ENCODE measurements at places on chromosomes 5 and 9. TPM values are rescaled to one million over a fixed set of nuclear protein-coding genes. Genes with fewer than 3 reads are reported as not detected.

The CCDC171 gene
- 1.6 TPM for total RNA-seq

The CATSPER3 gene
- 1.4 TPM for total RNA-seq

- no peak for DNase-seq
- no peaks in the 10 kb centered on the region for H3K27me3 ChIP-seq
- H3K27ac ChIP-seq = no peak overlapping the region
- no peak overlapping the region for H3K4me3 ChIP-seq
- H3K36me3 ChIP-seq = no peaks in the 10 kb centered on the region
- no peaks in the 10 kb centered on the region for H3K4me1 ChIP-seq
These were observed 132.0 kb downstream of the NSG2 start for GRCh38 chr5:174177531-174177930.

- H3K36me3 ChIP-seq = no peaks in the 10 kb centered on the region
- H3K4me3 ChIP-seq = no peak overlapping the region
- no peak overlapping the region for H3K27ac ChIP-seq
- H3K4me1 ChIP-seq = peaks cover 8% of the 10 kb centered on the region
These were observed 28.8 kb downstream of the ADAMTSL2 start for GRCh38 chr9:133563291-133563796.

- H3K36me3 ChIP-seq = no peaks in the 10 kb centered on the region
These were observed 700.6 kb downstream of the SEMA5A start for GRCh38 chr5:8845296-8845695.

DNA sequence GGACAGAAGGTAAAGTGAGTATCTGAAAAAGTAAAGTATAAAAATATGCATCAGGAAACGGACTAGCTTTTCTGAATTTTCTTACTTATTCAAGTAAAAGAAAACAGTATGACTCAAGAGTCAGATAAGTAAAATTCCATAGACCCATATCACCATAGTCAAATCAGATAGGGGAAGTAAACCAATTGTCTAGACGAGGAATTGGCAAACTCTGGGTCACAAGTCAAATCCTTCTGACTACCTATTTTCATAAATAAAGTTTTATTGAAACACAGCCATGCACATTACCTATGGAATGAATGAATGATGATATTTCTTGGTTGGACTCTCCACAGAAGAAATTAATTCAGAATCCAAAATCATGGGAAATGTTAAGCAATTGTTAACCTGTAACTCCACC lies 59.1 kb upstream of the TMC1 start:
- no peaks in the 10 kb centered on the region for H3K36me3 ChIP-seq
- no peaks in the 10 kb centered on the region for H3K27me3 ChIP-seq
- no peaks in the 10 kb centered on the region for H3K4me1 ChIP-seq

- no peak overlapping the region for H3K4me3 ChIP-seq
- H3K36me3 ChIP-seq = no peaks in the 10 kb centered on the region
- H3K4me1 ChIP-seq = peaks cover 6% of the 10 kb centered on the region
- no peak overlapping the region for H3K27ac ChIP-seq
These were observed 80.1 kb upstream of the SH3PXD2B start for GRCh38 chr5:172534229-172535107.

DNA sequence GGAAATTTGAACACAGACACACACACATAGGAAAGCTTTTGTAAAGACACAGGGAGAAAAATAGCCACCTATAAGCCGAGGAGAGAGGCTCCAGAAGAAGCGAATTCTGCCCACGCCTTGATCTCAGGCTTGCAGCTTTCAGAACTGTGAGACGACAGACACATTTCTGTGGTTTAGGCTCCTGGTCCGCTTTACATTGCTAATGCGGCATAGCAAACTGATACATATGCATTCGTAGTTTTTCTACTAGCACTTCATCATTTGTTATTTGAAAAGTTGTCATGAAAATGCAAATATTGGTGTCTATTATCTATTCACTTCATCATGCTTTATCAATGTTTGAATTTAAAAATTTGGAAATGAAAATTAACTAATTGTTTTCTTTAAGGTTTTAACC lies 674.9 kb downstream of the SEMA5A start:
- H3K27ac ChIP-seq = no peak overlapping the region
- H3K4me3 ChIP-seq = no peak overlapping the region
- H3K36me3 ChIP-seq = no peaks in the 10 kb centered on the region
- H3K4me1 ChIP-seq = no peaks in the 10 kb centered on the region
- no peak for DNase-seq
